Occipital lobe (tissue), 3 donors: ENCODE measurements at places on chromosomes 16 and 17. TPM values are rescaled to one million over a fixed set of nuclear protein-coding genes. Genes with fewer than 3 reads are reported as not detected.

- peak; percentile 39 for DNase-seq
These were observed 15.0 kb upstream of the CPD start for GRCh38 chr17:30363715-30364202.

DNA sequence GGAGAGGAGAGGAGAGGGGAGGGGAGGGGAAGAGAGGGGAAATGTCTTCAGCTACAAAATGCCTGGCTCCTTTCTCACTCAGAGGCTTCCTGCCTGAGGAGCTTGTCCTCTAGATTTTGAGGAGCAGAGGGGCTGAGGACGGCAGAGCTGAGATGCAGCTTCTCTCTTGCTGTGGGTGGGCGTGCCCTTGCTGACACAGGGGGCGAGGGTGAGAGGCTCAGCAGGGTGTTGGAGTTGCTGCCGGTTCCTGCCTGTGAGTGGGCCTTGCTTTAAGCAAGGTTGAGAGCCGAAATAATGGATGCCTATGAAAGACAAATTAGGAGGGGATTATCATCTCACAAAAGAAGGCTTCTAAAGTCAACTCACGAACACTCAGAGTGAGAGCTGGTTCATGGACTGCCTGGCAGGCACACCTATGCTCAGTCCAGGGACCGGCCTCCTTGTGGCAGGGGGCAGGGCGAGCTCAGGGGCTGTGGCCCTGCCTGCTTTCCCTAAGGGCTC is 215.6 kb downstream of the MSI2 start:
- DNase-seq: no peak

DNA sequence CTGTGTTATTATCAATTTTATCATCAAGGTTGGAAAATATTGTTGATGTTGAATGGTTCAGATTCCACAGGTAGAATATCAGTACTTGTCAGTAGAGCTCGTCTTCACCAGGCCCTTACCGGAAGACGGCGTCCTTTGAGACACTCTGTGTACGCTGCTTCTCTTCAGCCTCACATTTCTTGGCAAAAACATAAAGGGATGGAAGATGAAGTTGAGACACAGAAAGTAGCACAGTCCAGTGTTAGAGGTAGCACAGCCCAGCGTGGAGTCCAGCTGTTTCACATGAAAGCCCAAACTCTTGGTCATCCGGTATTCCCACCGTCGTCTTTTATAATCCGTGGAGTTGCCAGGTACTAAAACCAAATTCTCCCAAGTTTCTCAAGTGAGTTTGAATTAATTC is 30.4 kb downstream of the ATP2C2 start:
- no peak for DNase-seq

Gene KPNA2
- 34.2 TPM for total RNA-seq

GRCh38 chr16:86171329-86171728 is 272.4 kb downstream of the IRF8 start:
- DNase-seq: no peak

DNA sequence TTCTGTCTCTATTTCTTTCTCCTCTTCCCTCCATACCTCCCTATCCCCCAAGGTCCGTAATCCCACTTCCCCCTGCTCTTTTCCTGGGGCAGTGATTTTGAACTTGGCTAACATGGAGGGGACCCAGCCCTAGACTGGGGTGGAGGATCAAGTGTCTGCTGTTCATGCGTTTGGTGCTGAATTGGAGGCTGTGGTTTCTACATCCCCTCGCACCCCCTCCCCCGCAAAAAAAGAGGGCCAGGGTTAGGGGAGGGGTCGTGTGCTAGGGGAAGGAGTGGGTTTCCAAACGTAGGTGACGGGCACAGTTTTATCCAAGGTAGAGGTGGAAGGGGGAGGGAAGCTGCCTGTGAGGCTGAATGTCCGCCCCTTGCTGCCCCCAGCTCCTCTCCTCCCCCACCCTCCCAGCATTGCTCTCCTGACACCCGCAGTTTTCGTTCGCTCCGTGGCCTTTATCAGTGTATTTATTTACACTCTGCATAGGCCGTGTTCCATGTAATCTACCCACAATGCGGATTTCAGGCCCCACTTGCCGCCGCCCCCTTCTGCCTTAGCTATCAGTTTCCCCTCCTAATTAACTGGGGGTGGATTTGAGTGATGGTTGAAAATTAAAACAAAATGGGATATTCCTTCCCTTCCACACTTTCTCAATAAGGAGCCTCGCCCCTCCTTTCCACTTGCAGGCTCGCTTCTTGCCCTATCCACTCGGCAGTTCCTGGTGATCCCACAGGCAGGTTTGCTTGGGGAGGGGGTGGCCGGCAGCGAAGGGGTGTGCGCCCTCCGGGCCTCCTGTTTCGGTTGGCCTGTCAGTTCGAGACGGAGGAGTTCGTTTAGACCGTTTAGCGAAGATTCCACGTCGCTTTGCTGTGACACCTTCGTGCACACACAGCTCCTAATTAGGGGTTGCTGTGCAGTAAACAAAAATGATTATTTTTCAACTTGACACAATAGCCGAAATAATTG is 2.0 kb downstream of the GNAO1 start:
- peak; percentile 49 for DNase-seq

- peak; percentile 88 for DNase-seq
These were observed 684 bp downstream of the ZNF668 start for GRCh38 chr16:31073142-31073969.

Gene PSMC3IP
- total RNA-seq: 6.6 TPM

Gene CCL14
- not detected for total RNA-seq

- no peak for DNase-seq
These were observed 67.0 kb downstream of the TUBD1 start for GRCh38 chr17:59825533-59826322.

DNA sequence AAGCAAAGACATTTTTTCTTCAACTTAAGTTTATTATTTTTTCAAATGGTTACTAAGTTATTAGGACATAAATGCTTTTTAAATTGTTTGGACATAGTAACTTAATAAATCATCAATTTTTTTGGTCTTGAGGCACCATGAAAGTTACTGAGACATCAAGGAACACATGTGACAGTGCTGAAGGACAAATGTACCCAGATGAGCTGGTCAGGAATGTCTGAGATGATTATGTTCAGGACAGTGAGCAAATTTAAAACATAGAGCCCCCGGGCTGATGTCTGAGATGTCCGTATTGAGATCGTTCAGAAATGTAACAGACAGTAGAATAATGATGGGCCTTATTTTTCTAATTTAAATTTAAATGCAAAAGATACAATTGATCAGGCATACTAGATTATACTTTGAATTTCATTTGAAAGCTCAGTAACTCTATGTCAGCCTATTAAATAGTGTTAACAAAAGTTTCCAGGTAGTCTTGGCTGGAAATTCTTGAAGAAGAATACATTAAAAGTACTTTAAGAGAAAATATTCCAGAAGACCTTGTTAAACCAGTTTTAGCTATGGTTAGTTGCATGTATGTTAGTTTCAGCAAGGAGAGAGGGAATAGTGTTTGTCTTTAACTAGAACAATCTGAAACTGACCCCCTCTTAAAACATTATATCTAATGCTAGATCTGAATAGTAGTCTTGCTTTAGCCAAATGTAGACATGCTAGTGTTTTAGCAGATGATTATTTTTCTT is 36.4 kb downstream of the SEC14L1 start:
- DNase-seq: no peak

GRCh38 chr16:83806731-83807130 is 1.0 kb upstream of the HSBP1 start:
- no peak for DNase-seq

DNA sequence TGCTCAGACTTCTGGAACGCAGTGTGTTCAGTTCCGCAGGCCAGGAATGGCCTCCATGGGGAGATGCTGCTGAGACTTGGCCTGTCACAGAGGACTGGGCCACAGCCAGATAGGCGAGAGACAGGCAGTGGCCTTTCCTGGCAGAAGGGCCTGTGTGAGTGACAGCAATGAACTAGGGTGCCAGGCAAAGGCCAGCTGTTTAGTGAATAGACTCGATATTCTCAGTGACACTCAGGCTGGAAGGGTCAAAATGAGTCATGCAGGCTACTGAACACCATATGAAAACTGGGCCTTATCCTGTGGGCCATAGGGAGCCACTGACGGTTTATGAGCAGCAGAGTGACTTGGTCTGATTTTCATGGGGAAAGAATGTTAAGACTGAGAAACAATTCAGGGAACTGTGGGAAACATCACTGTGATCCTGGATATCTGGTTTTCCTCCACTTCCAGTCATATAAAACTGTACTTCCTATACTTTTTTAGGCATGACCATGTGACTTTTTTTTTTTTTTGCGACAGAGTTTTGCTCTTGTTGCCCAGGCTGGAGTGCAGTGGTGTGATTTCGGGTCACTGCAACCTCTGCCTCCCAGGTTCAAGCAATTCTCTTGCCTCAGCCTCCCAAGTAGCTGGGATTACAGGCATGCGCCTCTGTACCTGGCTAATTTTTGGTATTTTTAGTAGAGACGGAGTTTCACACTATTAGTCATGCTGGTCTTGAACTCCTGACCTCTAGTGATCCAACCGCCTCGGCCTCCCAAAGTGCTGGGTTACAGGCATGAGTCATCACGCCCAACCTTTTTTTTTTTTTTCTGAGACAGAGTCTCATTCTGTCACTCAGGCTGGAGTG is 5.2 kb upstream of the NUBP1 start:
- DNase-seq: peak; percentile 71

DNA sequence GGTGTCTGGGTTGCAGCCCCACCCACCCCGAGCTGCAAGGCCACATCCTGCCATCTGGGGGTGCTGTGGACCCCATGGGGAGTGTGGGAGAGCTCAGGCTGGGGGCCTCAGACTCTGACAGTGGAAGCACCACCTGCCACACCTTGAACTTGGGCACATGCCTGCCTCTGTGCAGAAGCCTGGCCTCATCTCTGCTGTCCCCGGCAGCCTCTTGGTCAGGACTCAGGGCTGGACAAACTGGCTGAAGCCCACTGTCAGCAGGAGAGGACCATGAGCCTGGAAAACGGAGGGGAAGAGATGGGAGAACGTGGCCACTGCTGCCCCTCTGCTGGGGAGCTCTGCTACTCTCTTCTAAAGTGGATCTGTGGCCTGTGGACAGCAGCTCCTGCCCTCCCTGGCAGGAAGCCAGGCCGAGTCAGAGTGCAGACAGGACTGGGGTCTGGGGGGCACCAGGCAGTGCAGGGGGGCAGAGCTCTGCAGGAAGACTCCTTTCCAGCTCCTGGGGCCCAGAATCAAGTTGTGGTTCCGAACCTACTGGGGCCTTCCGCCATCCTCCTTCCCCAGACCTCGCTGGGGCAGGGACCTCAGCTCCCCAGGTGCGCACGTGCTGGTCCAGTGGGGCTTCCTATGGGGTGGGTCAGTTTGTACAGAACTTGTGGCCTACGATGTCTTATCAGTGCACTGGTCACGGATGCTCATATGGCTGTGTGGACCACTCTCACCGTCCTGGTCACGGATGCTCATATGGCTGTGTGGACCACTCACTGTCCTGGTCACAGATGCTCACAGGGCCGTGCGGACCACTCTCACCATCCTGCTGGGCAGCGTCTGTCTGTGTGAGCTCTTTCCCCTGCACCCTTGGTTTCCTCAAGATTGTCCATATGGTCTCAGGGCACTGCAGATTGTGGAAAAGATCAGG is 207.7 kb downstream of the LAT start:
- no peak for DNase-seq

DNA sequence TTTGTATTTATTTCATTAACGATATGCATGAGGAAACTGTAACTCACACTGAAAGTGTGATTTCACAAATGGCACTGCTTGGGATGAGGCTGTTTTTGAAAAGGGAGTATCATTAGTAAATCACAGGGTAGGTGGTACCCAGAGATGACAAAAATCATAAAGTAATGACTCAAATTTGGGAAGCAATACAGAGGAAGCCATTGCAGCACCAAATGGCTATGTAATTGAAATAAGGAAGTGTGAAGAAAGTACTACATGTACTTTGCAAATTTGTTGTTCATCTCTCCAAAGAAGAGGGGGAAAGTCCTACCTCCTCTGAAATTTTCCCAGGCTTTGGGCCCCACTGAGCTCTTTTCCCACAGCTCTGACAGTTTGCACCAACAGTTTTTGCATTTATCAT is 12.3 kb upstream of the ABCC12 start:
- DNase-seq: no peak

Gene CSNK2A2
- total RNA-seq: 19.0 TPM

Gene ST6GALNAC1
- 1.7 TPM for total RNA-seq

DNA sequence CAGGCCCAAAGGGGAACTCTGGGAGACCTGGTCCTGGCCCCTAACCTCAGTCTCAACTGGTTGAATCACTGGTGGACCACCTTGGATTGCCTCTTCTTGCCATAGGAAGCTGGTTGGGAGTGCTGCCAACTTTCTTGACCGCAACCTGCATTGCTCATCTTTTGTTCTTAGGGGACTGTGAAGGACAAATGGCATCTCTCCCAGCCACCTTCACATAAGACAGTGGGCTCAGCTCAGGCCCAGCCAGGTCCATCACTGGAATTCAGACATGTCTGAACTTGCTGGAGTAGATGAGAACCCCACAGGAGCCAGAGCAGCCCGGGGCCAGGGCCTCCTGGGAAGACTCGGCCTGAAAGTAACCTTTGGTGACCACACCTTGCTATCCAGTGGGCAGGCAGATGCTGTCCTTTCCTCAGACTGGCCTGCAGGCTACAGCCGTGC is 18.8 kb downstream of the ADORA2B start:
- DNase-seq: no peak

- DNase-seq: no peak
These were observed 168.4 kb upstream of the TBX2 start for GRCh38 chr17:61230972-61231820.

DNA sequence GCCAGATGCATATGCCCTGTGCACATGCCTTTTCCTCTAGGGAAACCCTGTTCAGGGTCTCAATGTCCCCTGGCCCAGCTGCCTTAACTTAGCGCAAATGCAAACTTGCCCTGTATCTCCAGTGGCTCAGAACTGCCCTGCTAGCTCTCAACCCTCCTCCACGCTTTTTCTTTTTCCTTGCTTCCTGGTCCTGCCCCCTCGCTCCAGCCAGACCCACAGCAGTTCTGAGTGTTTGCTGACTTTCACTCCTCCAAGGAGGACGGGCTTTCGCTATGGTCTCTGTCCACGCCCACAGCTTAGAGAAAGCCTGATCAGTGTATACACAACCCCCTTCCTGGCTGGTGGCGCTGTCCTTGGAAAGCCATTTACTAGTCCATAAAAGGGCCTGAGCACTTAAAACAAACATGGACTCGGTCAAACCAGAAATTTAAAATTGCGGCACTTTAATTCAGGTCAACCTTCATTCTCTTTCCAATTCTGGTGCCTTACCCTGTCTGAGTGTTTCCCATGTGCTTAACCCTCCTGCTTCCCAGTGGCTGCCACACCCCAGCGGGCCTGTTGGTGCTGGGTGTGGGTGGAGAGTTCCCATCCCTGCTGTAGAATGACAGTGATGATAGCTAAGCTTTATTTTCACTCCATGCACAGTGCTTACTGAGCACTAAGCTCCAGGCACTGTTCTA is 15.6 kb upstream of the TMEM98 start:
- no peak for DNase-seq

Gene KCNG4
- not detected for total RNA-seq

Gene TBC1D3K
- total RNA-seq: not detected

DNA sequence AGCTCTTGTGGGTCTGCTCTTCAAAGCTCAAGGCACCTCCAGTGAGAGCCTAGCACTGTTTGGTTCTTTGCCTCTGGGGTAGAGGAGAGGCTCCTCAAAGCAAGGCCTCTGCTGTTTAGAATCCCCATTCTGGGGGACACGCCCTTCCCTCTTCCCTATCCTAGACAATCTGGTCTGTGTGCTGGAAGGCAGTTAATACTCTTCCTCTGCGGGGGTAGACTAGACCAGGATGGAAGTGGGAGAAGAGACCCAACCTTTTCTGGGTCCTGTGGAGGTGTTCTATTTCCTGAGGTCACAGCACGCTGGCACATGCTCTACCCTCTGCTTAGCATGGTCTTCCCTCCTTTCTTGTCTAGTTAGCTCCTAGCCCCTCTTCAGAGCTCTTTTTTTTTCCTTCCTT is 7.7 kb downstream of the ERAL1 start:
- no peak for DNase-seq
